ENCODE measurements at places on chromosomes 4 and X. TPM values are rescaled to one million over a fixed set of nuclear protein-coding genes. Genes with fewer than 3 reads are reported as not detected.

DNA sequence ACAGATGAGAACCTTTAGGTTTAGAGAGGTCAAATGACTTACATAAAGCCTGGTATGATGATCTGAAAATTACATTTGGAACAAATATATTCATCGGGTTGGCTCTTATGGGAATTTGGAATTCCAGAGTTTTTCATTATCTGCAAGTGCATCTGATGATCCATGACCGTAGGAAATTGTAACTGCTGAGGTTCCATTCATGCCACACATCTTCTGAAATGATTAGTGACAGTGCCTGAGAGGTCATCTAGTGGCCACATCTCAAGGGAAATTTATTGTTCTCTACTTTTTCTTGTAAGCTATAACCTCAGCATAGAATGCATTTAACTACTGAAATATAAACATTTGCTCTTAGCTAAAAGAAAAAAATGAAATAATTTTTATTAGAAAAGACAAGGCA is 105.8 kb upstream of the NWD2 start:
- DNase-seq = no peak

- DNase-seq = no peak
Measured at GRCh38 chr4:65552057-65552456, 118.2 kb downstream of the EPHA5 start.

WDR17 gene
- 1.4 TPM for total RNA-seq

DNA sequence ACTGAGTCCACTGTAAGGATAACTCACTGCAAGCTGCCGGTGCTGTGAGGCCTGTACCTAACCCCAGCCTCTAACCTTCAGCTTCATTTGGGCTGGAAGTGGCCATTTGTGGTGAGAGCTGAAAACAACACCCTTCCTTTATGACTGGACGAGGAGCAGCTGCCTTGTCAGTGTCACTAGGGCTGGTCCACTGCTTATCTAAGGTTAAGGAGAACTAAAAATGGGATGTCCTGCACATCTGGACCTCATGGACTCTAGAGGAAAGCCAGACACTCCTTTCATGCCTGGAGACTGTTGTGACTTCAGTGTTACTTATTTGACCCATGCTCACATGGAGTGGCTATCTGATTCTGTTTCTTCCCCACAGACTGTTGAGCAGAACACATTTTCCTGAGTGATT is 139.9 kb downstream of the ZNF518B start:
- no peak for DNase-seq

GAGE12E gene
- total RNA-seq = not detected

TEX13D gene
- 0.11 TPM for total RNA-seq

- no peak for DNase-seq
Measured at GRCh38 chr4:175906384-175906783, 94.3 kb upstream of the GPM6A start.

DNA sequence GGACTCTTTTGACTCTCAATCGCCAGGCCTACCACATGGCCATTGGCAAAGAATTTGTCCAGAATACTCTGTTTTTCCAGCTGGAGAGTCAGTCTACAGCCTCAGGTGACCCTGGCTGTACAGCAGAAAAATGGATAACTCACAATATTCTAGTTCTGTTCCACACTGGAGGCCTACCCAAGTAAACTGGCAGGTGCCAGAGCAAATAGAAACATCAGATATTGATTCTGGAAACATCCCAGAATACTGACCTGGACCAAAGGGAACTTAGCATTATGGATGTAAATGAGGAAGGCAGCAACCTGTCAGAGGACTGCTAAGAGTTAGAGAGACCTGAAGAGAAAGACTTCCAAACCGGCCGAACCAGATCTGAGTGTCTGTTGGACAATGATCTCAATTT is 147.9 kb upstream of the SMAD1 start:
- no peak for DNase-seq

GRCh38 chrX:102975016-102975415 is 37.9 kb downstream of the RAB40AL start:
- no peak for DNase-seq

DNA sequence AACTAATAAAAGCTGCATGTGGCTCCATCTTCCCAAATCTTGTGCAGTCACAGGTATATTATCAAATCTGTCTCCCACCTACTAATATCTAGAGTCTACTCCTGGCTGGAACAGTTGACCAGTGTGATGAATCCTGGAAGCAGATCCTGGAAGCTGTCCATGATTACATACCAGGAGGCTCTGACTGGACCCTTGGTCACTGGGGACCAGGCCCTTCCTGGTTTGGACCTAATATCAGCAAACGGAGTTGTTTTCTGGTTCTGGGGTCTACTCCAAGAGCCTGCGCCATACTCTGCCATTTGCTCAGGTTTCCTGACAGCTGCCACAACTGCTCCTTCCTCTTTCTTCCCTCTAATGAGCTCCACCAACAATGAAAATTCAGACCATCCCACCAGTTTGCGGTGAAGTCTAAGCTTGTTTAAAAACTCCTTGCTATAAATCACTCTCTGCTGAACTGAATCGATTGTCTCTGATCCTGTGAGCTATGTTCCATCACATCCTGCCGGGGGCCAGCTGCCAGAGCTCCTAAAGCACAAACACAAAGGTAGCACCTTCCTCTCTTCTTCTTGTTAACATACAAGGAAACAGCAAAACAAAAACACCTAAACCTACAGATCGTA is 114.2 kb downstream of the PALLD start:
- no peak for DNase-seq

- DNase-seq = no peak
Measured at GRCh38 chr4:172986114-172986513, 182.5 kb upstream of the GALNT7 start.

GRCh38 chr4:925171-925570 is 6.9 kb downstream of the GAK start:
- no peak for DNase-seq

GRCh38 chr4:61385256-61385655 is 185.1 kb downstream of the ADGRL3 start:
- no peak for DNase-seq

GRCh38 chr4:46329118-46329976 is 60.6 kb downstream of the GABRA2 start:
- DNase-seq = no peak

CLNK gene
- total RNA-seq = 0.89 TPM

DNA sequence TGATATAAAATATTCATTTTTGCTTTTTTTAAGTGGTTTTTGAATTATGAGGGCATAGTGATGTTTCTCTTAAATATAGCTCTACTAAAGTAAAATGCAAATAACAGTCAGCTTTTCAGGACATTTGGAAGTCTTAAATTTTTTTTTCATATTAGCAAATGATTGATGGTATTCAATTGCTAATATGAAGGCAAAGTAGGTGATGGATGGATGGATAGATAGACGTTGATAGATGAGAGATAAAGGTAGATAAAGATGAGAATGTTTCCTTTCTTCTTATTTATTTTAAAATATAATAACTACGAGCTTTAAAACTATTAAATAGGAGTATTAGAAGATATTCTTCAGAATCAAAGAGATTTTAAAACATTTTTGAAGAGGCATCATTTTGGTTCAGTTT is 83.7 kb downstream of the FBXO8 start:
- DNase-seq = no peak

- DNase-seq = no peak
Measured at GRCh38 chrX:10159145-10159468, 2.3 kb downstream of the CLCN4 start.

GRIPAP1 gene
- 86.5 TPM for total RNA-seq

GRCh38 chrX:109709129-109709631 is 23.9 kb downstream of the ACSL4 start:
- no peak for DNase-seq

MAGEA9B gene
- total RNA-seq = not detected

ZCCHC12 gene
- 0.07 TPM for total RNA-seq

- peak; percentile 72 for DNase-seq
Measured at GRCh38 chr4:55345980-55346850, at the start of gene SRD5A3. SRD5A3 (plus strand) TSS chr4:55346242; CDS start chr4:55346337, 95 bp downstream.

DNA sequence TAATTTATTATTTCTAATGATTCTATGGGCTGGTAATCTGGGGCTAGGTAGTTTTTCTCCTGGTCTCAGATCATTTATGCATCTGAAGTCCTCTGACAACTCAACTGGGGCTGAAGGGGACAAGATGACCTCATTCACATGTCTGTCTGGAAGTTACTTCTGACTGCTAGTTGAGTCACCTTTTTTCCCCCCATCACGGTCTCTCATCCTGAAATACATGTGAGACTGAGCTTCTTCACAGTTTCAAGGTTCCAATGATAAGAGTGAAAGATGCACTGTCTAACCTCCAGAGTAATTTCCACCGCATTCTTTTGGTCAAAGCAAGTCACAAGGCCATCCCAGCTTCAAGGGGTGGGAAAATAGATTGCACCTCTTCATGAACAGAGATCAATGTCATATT is 356.7 kb upstream of the RPS6KA3 start:
- no peak for DNase-seq

GRCh38 chr4:112257098-112257497 is 25.5 kb downstream of the AP1AR start:
- no peak for DNase-seq

DNA sequence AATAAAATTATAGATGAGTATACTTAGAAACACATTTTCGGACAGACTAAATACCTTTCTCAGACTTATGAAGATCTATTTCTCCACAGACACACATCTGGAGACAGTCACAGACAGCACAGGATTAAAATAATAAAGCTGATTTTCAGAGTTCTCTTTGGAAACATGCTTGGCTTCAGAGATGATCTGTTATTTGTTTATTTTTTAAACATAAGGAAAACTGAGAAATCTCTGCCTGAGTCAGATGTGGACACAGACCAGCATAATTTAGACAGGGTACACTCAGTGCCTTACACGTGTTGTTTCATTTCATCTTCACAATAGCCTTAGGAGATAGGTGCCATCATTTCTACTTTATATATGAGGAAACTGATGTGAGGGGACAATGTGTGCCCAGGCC is 92.1 kb downstream of the SLC9A7 start:
- no peak for DNase-seq

- DNase-seq = no peak
Measured at GRCh38 chrX:115679460-115679859, 118.5 kb downstream of the PLS3 start.

DNA sequence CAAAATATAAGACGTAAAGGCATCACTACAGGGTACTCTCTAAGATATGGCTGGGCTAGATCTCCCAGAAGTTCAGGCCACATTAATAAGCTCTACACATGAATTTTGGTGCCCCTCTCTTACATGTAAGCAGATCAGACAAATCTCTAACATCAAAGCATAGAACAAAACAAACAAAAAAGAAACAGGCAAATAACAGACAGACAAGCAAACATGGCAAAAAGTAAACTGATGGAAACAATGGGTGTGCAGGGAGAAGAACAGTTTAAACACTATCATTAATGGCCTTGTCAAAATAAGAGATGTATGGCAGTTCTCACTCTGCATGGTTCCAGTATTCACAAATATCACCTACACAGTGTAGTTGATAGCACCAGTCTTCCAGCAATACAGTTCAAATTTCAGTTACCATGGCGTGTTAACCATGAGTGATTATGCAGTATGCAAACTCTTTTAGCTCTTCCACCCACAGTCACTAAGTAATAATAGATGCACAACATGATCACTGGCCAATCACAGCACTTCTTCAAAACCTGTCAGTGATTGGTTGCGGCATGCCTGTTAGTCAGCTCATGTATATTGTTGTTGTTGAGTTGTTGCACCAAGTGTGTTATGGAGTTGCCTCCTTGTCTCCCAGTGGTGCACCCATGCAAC is 110.7 kb upstream of the TLR3 start:
- no peak for DNase-seq

- DNase-seq = no peak
Measured at GRCh38 chr4:60794372-60794771, 405.8 kb upstream of the ADGRL3 start.

DNA sequence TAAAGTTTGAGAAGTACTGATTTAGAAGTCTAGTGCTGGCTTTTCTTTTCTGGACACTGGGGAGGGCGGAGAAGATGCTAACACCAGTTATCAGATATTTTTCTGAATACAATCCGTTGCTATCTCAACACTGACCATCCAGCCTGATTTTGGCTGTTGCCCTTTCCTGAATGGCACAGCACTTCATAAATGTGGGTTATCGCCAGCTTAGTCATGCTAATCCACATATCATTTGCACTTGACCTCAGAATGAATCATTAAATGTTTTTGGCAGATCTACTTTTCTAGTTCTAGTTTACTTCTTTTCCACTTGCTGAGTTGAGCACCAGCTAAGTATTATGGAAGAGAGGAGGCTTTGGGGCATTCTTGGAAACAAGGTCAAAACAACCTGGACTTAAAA is 60.8 kb upstream of the ESX1 start:
- no peak for DNase-seq

DNA sequence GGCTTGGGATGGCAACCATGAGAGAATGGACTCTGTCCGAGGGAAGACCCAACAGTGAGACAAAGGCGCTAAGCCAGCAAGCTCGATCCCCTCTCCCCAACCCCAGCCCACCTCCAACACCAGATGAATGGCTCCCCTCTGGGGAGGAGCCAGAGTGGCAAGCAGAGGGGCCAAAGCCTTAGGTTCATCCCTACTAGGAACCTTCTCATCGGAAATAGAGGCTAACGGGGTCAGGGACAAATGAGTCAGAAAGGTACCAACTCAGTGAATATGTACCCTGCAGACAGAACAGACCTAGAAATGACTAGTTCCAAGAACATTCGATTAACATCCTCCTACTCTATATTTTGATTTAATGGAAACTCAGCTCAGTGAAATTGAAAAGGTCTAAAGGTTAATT is 73.9 kb downstream of the NSG1 start:
- no peak for DNase-seq

ADGRG4 gene
- total RNA-seq = not detected

GRCh38 chrX:31499109-31499508 is 427.3 kb upstream of the FTHL17 start:
- DNase-seq = no peak

GRCh38 chrX:44891642-44892041 is 18.7 kb downstream of the KDM6A start:
- no peak for DNase-seq

DNA sequence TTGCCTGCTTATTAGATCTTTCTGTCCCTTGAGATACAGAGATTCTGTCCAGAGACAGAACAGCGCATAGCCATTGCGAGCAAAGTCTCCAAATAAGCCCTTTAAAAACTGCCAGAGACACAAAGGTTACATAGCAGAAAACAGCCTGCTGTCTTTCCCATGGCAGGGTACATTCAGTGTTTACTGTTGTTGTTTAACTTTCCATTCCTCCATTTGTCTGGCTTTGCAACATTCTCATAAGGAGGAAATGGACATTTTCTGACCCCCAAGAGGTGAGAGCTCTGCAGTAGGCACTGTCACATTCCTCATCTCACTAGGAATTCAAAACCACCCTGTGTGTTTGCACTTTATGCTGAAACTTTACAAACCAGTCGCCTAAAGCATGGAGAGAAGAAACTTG is 48.3 kb downstream of the PDE5A start:
- DNase-seq = no peak

- DNase-seq = no peak
Measured at GRCh38 chr4:7722766-7723387, 216.8 kb downstream of the AFAP1 start.

- DNase-seq = no peak
Measured at GRCh38 chr4:176539785-176540175, 220.0 kb downstream of the SPCS3 start.

- no peak for DNase-seq
Measured at GRCh38 chrX:11209798-11210414, 83.3 kb upstream of the AMELX start.
